ENCODE measurements at places on chromosomes 7 and 10.

- DNase-seq, result no peak
These were observed 258.1 kb upstream of the C7orf33 start for GRCh38 chr7:148332191-148333186.

- DNase-seq, result no peak
These were observed 257.2 kb downstream of the KIAA1217 start for GRCh38 chr10:24465891-24466818.

GRCh38 chr7:23603632-23604295 lies 6.6 kb downstream of the CCDC126 start:
- no peak for DNase-seq

- no peak for DNase-seq
These were observed 135.4 kb downstream of the BAMBI start for GRCh38 chr10:28812384-28813372.

- DNase-seq, result no peak
These were observed 21.8 kb downstream of the AUTS2 start for GRCh38 chr7:69620063-69620462.

GRCh38 chr7:68485253-68485917 lies 1112.9 kb upstream of the AUTS2 start:
- no peak for DNase-seq
